ENCODE measurements at places on chromosomes 5 and 9.

GRCh38 chr5:10286162-10286861 lies 21.4 kb downstream of the CMBL start:
- no peak for DNase-seq

DNA sequence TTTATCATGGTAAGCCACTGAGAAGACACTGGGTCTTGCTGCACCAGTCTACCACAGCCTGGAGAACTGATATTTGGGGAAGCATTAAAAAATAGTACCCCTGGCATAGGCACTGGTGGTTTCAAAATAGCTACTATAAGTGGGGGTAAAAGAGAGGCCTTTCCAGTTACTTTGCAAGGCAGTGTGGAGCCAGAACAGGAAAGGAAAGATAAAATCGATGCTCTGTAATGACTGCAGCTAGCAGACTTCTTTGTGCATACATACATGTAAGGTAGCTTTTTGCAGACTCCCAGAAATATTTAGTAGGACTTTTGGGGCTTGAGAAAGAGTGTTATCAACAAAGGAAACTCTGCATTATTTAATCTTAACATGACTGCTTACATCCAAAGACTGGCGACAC lies 31.3 kb upstream of the ALDOB start:
- no peak for DNase-seq

DNA sequence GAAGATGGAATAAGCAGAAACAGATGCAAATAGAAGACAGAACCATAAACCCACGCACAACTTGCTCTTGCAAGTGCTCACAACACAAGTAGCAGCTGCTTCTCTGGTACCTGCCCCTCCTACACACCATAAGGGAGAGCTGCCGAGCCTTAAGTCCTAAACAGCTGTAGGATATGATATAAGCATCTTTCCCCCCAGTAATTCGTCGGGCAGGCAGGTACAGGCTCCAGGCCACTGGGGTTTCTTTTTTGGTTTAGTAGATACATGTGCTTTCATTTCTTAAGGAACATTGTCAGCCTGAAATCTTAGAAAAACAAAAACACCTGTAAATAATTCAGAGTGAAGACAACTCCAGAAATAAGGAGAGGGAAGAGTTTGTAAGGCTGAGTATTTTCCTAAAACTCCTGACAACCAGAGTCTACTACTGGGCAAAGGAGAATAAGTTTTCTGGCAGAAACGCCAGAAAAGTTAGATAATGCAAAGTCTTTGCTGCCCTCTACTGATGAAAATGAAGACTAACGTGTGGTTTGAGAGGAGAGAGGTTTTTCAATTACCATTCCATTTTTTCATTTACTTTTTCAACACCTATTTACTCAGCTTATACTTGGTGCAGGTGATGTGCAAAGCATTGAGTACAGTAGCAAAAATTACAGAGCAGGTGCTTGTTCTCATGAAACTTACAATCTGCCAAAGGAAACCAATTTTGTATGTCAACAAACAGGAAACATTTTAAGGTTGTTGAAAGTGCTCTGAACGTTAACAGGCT lies 20.1 kb upstream of the TCERG1 start:
- no peak for DNase-seq

DNA sequence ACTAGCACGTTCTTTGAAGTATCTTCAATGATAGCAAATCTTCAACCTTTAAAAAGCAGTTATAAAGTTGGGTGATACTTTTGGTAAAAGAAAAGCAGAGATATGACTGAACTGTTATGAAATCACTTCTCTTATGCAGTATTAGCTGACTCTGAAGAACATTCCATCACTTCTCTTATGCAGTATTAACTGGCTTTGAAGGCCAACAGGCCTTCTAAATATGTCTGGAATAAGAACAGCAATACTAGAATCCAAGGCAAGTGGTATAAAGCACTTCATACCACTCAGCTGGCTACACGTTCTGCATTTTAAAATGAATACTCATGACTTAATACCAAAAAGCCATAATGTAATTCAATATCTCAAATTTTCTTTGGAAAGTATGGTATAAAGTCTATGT lies 17.3 kb downstream of the SKIC3 start:
- no peak for DNase-seq

GRCh38 chr9:209143-209758 lies 5.4 kb upstream of the DOCK8 start:
- no peak for DNase-seq
